Hematopoietic multipotent progenitor cell treated with erythropoietin and hydrocortisone succinate and interleukin-3 and kit ligand, for 17 days (in vitro differentiated cells): ENCODE measurements at places on chromosomes 5 and 9.

- no peak for DNase-seq
Observed at GRCh38 chr5:102911973-102912372, 156.9 kb downstream of the PAM start.

- no peak for DNase-seq
Observed at GRCh38 chr9:73170185-73170957, 18.7 kb downstream of the ANXA1 start.

- no peak for DNase-seq
Observed at GRCh38 chr5:95022967-95023695, 261.8 kb downstream of the MCTP1 start.

- DNase-seq = no peak
Observed at GRCh38 chr9:88988796-88989641, 2.2 kb upstream of the S1PR3 start.

- no peak for DNase-seq
Observed at GRCh38 chr5:150219142-150219541, 29.3 kb downstream of the SLC6A7 start.

DNA sequence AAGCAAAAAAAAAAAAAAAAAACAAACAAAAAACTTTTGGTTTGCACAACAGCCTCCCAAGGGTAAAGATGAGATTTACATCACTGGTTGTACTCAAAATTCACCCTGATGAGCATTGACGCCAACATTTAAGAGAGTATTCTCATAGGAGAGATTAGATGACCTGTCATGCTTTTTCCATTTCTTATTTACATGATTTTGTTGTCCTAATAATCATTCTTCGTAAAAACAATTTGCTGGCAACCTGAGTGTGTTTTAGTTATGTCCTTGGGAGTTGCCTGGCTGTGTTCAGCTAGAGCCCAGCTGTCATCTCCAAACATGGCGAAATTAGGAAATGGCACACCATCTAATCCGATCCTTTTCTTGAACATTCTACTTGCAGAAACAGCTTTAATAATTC lies 186.4 kb upstream of the MRPS30 start:
- DNase-seq = no peak

DNA sequence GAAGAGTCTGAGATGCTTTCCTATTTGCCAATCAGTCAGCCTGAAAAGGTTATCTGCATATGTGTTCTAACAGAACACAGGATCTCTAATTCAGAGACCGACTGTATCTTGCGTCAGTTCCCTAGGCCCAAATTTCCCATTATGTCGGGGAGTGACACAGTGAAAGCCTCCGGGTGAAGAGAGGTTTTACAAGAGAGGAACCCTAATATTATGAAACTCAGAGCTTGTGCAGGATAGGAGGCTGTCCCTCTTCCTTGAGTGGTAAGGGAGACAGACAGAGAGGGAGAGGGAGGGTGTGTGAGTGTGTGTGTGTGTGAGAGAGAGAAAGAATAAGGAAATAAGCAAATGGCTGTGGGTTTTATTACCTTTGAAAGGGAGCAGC lies 1.9 kb downstream of the CD14 start:
- DNase-seq = no peak

GRCh38 chr5:125293223-125293622 lies 546.8 kb upstream of the ZNF608 start:
- DNase-seq = no peak

- peak; percentile 24 for DNase-seq
Observed at GRCh38 chr5:132663771-132664695, 6.1 kb downstream of the IL13 start.

DNA sequence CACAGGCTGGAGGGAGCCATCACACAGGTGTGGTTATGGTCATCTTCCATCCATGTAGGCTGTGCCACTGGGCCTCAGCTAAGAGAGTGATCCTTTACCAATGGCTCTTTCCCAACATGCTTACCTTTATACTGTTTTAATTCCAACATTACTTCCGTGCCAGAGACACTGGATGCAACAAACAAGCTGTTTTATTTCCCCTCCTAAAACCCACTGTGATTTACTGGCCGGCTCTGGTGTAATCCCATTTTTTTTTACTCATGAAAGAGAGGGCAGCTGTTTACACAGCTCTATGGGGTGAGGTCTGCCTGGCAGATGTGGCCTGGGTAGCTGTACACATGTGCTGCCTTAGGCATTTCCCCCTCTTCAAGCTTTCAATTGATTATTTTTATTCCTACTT lies 58.5 kb downstream of the MACROH2A1 start:
- no peak for DNase-seq

DNA sequence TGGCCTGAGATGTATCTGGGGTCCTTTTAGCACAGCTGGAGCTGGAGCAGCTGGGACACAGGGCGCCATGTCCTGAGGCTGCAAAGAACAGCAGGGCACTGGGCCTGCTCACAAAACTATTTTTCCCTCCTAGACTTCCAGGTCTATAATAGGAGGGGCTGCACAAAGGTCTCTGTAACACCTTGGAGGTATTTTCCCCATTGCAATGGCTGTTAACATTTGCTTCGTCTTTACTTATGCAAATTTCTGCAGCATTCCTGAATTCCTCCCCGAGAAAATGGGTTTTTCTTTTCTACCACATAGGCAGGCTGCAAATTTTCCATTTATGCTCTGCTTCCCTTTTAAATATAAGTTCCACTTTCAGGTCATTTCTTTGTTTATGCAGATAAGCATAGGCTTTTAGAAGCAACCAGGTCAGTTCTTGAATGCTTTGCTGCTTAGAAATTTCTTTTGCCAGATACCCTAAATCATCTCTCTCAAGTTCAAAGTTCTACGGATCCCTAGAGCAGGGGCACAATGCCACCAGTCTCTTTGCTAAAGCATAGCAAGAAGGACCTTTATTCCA lies 130.8 kb downstream of the PCSK1 start:
- no peak for DNase-seq

GRCh38 chr9:124006448-124007361 lies 4.9 kb upstream of the LHX2 start:
- no peak for DNase-seq

- DNase-seq = no peak
Observed at GRCh38 chr5:73204332-73204731, 31.3 kb downstream of the TMEM174 start.

GRCh38 chr5:6754766-6755165 lies 41.5 kb downstream of the TENT4A start:
- no peak for DNase-seq

DNA sequence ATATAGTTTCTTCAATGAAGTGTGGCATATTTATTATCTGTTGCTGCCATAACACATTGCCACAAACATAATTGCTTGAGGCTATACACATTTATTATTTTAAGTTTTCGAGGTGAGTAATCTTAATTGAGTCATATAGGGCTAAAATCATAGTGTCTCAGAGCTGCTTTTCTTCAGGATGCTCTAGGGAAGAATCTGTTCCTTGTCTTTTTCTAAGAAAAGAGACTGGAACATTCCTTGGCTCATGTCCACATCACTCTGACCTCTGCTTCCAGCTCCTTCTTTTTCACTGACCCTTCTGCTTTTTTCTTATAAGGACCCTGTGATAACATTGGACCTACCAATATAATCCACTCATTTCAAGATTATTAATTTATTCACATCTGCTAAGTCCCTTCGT lies 632.4 kb upstream of the TYRP1 start:
- no peak for DNase-seq

DNA sequence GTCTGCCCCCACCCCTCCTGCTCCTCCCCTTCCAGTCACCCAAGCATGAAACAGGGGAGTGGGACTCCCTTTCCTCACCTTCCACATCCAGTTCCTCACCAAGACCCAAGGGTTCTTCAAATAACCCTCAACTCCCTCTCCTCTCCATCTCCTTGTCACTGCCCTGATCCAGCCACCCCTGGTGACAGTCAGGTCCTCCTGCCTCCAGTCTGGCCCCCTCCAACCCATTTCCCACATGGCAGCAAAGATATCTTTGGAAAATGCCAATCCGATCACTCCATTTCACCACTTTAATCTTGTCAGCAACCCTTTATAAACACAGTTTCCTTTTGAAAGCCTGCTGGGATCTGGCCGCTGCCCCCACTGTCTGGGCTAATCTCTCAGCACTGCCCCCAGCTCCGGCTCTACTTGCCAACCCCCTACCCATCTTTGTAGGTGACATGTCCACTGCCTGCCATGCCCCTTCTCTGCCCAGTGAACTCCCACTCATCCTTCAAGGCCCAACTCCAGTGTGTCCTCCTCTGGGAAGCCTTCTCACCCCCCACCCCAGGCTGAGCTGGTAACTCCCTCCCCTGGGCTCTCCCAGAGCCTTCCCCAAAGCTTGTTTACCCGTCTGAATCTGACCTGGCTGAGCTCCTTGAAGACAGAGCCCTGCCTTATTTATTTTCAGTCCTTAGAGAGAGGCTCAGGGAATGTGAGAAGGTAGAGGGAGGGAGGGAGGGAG lies 781 bp upstream of the MYOZ3 start:
- DNase-seq = no peak

- DNase-seq = peak; percentile 20
Observed at GRCh38 chr5:66138637-66139317, 5.3 kb upstream of the SREK1 start.

DNA sequence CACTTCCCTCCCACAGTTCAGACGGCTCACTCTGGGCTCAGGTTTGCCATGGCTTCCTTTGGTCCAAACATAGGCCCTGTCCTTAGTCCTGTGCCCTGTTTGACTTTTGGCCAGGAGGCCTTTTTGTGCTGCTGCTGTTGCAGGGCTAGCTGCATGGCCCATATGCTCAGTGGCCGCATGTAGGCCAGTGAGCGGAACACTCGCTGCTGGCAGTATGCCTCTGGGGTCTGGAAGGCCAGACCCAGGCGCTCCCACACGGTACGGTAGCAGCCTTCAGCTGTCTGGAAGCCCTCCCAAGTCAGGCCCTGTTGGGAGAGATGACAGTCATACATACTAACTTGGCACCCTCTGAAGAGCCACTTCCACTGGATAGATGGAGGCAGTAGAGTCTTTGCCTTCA lies 4.7 kb downstream of the CREB3 start:
- no peak for DNase-seq

- DNase-seq = no peak
Observed at GRCh38 chr5:66629446-66629845, 33.3 kb downstream of the MAST4 start.

- no peak for DNase-seq
Observed at GRCh38 chr9:34430843-34431437, 27.4 kb downstream of the FAM219A start.

DNA sequence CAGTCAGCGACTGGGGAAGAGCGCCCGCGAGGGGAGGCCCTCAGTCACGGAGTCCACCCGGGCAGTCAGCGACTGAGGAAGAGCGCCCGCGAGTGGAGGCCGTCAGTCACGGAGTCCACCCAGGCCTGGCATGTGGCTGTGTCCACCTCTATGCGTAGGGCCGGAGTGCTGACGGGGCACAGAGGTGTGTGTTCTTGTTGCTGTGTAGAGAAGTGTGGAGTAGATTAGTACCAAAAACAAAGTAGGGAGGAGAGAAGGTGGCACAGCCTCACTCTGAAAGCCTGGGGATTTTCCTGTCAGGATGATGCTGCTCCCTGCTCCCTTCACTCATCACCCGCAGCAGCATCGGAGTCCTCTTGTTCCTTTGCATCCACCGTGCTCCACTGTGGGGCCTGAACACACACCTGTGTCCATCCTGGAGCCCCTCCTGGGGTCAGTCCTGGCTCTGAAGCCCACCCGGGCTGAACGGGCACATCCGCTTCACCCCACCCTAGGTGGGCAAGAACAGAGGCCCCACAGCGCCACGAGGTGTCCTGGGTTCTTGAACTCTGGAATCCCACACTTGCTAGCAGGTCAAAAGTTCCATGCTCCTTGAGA lies 37.9 kb downstream of the AHRR start:
- no peak for DNase-seq

GRCh38 chr5:123154886-123155445 lies 65.9 kb downstream of the PRDM6 start:
- DNase-seq = no peak

- DNase-seq = no peak
Observed at GRCh38 chr5:63261695-63262094, 683.1 kb downstream of the LRRC70 start.

DNA sequence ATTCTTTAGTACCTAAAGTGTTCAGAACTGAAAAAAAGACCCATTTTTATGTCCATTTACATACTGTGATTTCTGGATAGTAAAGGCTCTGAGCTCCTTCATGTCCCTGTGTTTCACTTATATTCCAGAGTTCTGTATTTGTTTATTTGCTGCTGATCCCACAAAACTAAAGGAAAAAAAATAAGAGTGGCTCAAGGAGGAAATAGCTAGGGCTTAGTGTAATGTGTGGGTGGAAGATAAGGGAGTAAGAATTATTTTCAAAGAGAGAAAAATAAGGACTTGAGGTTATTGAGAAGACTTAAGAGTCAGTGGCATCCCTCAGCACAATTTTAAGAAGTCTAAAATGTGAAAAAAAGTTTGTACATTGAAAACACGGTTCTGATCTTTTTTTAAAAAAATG lies 46.0 kb downstream of the ENTREP1 start:
- no peak for DNase-seq

DNA sequence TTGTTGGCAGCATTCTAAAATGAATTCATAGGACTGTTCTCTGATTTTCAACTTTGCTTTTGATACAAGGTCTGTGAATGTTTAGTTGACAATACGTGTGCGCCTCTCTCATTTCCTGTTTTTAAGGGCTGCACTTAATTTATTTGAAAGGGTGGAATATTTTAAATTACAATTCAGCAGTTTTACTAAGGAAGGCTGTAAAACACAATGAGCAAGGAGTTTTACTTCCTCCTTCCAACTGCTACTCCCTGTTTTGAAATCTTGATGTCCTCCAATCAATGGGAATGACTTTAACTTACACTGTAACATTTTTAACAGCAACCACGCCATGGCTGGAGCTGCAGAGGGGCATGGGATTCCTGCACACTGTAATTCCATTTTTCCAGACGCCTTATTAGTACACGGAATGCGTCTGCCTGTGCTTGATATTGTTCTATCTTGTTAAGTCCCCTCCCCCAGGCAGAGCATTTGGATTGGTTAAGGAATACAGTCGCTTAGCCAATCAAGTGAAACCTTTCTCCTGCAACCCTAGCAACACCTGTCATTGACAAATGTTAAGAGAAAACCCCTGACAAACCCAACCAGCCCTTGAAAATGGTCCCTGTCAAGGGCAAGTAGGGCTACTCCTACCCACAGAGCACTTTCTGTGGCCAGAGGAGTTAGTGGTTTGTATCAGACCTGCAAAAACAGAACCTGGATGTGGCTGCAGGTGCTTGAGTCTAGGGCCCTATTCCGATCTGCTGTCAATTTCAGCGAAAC lies 12.5 kb upstream of the ZSWIM6 start:
- no peak for DNase-seq

- DNase-seq = no peak
Observed at GRCh38 chr5:75168026-75168735, 68.5 kb downstream of the ANKRD31 start.
